ENCODE measurements at places on chromosomes 3 and 15.

GRCh38 chr3:36482256-36482655 lies 102.0 kb downstream of the STAC start:
- no peak for DNase-seq

DNA sequence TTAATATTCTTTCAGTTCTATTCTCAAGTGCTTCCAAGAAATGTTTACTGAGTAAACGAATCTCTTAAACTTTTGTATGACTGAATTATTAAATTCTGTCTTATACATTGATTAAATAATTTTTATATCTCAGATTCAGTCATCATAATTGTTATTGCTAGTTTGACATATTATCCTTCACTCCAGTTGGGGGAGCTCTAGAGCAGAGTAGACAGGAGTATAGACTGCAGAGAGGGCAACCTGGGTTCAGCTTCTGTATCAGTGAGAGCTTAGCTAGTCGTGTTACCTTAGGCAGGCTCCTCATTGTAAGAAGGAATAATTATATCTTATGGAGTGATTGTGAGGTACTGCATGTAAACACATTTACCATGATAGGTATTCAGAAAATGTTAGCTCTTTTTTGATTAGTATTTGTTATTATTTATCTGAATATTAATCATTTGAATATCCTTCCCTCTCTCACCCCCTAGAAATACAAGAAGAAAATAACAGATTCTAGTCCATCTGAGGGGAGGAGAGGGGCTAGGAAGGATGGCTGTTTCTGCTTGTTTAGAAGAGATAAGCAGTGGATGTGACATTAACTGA lies 31.0 kb upstream of the ZCWPW2 start:
- DNase-seq = no peak

GRCh38 chr3:32950516-32950915 lies 928 bp upstream of the CCR4 start:
- DNase-seq = no peak

DNA sequence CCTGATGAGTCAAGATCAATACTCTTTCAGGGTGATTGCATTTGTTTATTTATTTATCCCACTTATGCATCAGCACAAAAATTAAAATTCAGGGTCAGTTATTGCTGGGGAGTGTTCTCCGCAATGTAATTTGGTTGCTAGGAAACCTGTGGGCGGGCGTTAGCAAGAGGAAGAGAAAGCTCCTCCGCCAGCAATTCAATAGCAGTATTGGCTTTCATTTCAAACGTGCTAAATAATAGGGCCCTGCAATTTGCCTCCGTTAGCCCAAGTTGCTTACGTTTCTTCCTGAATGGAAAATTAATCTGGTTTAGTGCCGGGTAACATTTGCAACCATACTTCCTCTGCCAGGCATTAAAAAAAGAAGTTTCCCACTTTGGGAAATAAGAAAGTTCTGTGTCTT lies 35.5 kb upstream of the PLCL2 start:
- peak; percentile 42 for DNase-seq

DNA sequence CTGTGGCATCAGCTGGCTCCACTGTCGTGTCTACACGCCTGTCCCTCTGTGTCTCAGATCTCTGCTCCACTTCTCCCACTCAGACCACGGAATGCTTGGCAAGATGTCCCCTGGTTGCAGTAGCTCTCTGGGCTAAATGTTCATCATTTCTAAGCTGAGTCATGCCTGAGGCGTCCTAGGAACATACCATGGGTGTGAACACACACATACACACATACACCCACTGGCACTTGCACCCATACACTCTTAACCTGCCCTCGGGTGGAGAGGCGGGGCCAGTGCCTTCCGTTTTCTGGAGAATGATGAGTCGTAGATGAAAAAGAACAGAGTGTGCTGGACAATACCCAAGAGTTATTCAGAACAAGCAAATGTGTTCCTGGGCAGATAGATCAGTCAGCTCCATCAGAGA lies 72.4 kb downstream of the SENP2 start:
- DNase-seq = no peak

- DNase-seq = no peak
Observed at GRCh38 chr3:183937601-183938286, 53.1 kb upstream of the PARL start.

DNA sequence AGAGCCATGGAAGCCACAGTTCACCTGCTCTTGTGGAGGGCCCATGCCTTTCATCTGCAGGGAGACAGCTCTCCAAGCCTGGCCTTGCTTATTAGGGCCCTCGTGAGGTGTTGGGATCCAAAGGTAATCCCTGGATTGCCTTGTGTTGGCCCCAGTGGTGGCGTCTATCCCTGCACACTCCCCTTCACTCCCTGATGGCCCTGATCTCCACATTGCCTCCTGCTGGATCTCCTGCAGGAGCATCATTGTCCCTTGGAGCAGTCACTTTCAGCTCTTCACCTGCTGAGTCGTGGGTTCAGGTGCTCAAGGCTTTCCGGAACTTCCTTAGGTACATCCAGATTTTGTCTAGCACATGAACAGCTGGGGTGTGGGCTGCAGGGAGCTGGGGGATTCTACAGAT lies 7.0 kb downstream of the PPCDC start:
- DNase-seq = no peak

DNA sequence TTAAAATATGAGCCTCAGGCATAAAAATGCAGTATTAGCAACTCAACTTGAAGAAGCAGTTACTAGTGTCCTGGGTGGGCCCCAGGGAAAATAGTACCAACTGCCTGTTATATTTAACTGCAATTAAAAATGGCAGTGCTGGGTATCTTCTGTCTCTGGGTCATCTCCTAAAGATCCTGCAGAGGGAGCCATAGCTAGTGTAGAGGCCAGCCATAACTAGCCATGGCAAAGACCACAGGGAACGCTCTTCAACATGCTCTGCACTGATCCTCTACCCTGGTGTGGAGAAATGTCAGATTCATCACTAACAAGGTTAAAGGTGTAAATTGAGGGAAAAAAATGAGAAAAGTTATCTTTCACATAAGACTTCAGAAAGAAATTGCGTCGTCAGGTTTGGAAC lies 181.3 kb downstream of the SNRPN start:
- DNase-seq = no peak

DNA sequence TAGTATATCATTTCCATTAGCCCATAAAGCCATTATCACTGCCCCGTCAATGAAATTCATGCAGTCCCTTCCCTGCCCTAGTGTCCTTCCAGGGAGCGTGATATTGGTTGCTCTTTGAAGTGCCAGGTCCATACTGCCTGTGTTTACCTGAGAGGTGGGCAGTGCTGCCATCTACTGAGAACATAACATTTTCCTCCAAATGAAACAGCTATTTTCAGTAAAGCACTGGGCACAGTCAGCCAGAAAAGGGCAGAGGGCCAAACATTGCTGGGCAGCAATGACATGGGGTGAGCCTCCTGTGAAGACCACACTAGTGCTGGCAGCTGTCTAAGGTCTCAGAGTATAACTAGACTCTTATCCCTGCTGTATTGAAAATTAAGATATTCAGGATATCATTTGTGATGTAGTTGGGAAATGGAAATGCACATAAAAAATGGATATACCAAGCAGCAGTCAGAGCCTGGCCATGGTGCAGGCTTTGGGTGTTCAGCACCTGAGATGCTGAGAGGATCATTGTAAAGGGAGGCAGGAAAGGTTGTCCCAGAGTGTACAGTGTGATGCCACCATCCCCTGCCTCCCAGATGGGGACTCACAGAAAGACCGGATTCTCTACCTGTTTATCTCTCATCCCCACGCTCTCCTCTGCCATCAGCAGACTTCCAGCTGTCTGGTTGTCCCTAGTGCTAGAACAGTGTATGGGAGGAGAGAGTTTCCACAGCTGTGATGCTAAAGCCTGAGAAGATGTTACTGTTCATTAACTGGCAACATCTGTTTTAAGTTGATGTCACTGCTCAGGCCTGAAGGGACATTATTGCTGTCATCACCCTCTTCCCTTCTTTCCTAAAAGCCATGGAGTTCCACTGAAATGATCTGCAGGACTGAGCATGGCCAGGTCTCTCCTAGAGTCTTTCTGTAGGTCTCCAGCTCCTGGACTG lies 108.8 kb downstream of the ARNT2 start:
- DNase-seq = no peak

- DNase-seq = no peak
Observed at GRCh38 chr3:127697551-127698240, 24.9 kb downstream of the ABTB1 start.

DNA sequence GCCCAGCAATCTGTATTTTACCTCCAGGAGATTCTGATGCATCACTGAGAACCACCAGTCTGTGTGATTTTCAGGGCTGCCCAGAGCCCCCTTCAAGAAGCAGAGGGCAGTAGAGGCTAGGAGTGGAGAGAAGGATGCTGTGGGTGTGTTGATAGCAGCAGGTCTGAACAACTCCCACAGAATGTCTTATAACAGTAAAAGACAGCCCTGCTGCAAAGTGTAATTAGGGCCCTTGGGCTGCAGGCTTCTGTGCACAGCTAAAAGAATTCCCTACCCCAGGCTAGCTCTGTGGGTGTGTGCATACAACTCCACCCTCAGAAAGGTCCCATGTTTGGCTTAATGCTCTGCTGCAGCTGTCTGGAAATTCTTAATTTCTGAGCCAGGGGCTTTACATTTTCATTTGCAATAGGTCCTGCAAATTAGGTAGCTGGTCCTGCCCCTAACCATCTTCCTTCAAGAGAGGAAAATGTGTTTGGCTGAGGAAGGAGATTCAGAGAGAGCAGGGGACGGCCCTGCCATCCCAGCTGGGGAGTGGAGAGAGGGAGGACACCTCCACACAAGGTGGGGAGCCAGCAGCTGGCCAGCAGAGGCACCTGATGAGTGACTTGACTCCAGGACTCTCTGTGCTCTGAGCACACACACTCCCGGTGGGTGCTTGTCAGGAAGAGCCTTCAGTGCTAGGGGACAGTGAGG lies 43.2 kb upstream of the RAB6B start:
- no peak for DNase-seq

DNA sequence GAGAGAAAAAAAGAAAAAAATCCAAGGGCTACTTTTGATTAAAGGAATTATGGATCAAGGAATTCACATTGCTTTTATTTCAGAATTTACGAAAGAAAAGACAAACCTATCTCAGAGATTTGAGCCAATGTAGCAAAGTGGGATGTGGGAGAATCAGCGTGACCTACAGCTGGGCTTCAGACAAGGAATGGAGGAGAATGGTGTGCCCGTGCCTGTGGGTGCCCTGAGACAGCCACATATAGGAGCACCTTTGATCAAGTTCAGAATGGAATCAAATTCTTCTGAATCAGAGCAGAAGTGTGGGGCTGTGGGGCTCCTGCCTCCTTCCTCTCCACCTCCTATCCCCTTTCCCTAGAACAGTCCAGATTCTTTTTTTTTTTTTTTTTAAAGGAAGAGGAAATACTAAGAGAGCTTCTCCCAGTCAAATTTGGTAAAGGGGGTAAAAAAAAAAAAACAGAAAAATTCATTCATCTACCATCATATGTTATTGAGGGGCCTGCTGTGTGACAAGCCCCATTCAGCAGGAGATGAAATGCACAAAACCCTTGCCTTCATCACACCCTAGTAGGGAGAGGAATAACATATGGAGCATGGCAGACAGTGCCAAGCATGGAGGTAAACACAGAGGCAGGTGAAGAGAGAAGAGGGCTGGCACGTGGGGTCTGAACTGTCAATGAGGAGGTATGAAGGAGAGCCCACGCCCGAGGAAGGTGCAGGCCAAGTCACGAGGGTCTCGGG lies 25.0 kb upstream of the MUSTN1 start:
- DNase-seq = no peak

GRCh38 chr3:134905647-134905935 lies 110.5 kb downstream of the EPHB1 start:
- DNase-seq = no peak

DNA sequence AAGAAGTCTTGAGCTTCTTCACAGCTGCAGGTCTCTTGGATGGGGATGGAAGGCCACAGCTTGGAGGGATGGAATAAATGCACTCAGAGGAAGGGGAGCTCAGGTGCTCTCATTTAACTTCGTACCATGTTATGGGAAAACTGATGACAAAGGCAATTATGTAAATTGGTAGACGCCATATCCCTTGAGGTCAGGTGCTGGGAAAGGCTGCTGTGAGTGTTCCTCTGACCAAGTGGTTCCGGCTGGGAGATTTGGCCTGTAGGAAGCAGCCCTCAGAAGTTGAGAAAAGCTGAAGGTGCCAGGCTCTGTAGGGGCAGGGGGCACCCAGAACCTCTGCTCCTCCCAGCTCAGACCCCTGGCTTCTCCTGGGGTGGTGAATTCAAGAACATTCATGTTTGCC lies 47.1 kb downstream of the FAH start:
- DNase-seq = no peak

GRCh38 chr3:37202035-37202434 lies 27.7 kb upstream of the LRRFIP2 start:
- DNase-seq = no peak

- no peak for DNase-seq
Observed at GRCh38 chr15:58517252-58517681, 85.5 kb downstream of the LIPC start.

- DNase-seq = no peak
Observed at GRCh38 chr15:71542836-71543235, 267.5 kb upstream of the NR2E3 start.

DNA sequence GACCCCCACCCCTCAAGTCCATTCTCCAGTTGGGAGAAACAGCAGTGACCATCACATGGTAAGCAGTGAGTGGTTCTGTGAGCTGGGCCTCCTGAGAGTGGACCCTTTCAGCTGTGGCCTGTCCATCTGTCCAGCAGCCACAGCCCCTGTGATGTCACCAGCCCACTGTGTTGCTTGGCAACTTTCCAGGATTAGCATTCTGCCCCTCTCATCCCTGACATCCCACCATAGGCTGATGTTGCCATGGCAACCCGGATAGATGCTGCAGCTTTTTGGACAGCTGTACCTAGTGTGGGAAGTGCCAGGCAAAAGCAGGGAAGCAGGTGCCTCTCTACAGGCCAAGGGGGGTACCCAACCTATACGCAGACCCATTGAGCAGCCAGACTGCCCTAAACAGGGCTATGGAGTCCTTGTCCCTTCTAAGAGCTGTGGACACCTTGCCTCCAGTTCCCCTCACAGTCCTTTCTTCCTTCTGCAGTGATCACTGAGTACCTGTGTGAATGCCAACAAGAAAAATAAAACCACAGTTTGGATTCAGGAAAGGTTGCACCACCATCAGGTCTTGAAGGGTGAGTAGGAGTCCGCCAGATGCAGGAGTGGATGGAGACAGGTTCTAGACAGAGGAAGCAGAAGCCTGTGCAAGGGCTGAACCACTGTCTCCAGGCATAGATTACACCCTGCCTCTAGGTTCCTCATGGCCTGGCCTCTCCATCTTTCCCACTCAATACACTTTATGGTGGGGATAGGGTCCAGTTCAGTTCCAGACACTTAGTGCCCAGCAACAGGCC lies at the start of gene DNAH1:
TSS of gene DNAH1 (plus strand) at position 343 of the 788 bp plus-strand sequence. CDS start 6,124 bp downstream, outside the sequence.
- DNase-seq = no peak

GRCh38 chr3:153752405-153753027 lies 368.7 kb upstream of the ARHGEF26 start:
- DNase-seq = no peak

DNA sequence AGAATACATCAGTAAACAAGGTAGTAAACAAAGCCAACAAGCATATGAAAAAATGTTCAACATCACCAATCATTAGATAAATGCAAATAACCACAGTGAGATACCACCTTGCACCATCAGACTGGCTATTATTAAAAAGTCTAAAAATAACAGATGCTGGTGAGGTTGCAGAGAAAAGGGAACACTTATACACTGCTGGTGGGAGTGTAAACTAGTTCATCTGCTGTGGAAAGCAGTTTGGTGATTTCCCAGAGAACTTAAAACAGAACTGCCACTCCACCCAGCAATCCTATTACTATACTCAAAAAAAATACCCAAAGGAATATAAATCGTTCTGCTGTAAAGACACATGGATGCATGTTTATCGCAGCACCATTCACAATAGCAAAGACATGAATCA lies 30.3 kb upstream of the ZBTB38 start:
- no peak for DNase-seq
